ENCODE measurements at places on chromosomes 16 and 17.

DNA sequence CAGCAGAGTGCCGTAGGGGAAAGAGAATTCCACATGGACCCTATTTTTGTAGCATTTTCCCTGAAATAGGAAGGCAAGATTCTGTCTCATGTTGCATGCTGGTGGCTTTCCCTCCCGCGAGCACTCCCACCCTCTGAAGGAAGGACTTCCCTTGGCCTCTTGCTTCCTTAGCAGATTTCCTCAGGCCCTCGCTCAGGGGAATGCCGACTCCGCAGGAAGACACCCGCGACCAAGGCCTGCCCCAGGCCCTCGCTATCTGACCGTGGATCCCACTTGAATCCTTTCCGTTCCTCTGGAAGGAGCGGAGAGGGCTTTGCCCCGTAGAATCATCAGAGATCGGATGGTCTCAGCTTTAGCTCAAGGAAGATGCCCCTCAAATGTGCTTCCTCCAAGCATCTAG lies 179.4 kb upstream of the FOXF1 start:
- no peak for DNase-seq

DNA sequence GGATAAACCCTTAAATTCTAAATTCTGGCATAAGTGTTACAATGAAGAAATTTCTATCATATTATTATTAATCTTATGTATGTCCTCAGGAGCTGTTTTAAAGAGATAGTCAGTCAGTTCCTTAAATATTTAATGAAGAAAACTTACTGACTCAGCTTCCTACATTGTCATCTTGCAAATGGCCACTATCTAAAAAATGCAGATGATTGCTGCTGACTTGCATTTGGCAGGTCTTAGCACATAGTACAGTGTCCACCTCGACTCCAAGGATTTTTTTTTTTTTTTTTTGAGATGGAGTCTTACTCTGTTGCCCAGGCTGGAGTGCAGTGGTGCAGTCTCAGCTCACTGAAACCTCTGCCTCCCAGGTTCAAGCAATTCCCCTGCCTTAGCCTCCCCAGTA lies 55.1 kb upstream of the CORO6 start:
- DNase-seq = no peak

GRCh38 chr16:27378871-27379481 lies 23.0 kb upstream of the IL21R start:
- no peak for DNase-seq

DNA sequence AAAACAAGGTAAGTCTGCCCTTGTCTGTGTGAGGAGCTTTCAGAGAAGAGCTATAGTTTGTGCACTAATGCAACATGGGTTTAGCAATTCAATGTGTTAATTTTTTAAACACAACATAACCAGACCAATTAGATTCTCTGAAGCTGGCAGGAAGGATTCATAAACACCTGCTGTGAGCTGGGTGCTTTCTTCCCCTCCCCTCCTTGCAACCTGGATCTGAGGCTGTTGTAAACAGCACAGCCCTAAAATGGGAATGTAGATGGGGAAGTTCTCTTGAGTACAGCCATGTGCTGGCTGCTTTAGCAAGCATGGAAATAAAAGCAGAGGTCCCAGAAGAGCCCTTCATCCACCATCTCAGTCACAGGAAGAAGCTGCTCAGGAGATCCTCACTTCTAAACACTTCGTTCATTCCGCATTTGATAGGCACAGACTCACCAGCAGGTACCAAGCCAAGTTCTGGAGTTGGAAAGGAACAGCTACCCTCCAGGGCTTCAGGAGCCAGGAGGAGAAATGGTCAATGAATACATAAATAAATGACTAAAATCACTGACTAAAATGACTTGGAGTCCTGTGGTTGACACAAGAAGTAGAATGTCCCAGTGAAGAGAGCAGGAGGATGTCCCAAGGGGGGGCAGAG lies 21.7 kb downstream of the AXIN2 start:
- DNase-seq = no peak

DNA sequence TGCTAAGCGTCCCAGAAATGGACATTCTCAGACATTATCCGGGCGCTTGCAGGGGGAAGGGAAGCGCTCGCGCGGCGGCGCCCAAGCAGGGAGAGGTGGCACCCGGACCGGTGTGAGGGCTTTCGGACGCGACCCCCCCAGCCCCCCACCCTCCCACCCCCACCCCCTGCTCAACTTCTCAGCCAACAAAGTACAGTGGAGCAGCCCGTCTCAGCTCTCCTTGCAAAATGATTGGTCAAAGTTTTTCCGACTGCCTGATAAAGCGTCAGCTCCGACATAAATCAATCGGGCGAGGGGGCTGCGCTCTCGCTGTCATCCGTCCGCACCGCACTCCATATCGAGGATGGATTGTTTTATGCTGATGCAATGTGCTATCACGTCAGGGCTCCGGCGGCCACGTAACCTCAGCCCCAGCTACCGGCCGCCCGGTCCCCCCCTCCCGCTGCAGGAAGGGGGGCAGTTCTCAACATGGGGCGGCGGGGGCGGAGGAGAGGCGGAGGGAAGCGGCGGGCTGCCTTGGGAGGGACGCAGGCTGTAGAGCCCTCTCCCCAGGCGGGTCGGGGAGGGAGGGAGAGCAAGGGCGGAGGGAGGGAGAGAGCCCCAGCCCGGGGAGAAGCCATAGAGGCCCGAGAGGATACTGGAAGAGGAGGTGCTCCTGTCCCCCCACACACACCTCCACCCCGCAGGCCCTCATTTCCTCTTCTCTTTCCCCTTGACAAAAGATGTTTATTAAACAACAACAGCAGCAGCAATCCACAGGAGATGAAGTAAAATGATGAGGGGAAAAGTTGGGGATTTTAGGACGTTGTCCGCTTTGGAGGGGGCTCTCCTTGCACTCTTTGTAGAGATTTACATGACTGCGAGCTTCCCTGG lies at the start of gene HOXB9:
HOXB9 (minus strand) TSS at position 114 of the 873 bp plus-strand sequence; CDS start at position 25, 89 bp downstream.
- DNase-seq = no peak

Measured in retina (tissue), 1 donor.